ENCODE measurements at places on chromosomes 6 and 20.

DNA sequence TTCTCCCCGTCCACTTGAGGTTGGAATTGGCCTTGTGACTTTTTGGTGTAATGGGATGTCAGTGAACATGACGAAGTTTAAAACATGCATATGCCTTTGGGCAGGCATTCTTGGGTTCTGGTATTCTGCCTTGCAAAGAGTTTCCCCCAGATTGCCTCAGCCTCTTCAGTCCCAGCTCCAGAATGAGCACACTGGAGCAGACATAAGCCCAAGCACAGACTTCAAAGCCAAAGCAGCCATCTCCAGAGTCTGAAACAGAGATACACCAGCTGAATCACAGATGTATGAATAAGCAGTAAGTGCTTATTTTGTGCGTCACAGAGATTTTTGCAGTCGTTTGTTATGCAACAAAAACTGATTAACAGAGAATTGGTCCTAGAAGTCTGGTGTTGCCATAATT, 546.0 kb downstream of the FRK start:
- DNase-seq, result no peak

DNA sequence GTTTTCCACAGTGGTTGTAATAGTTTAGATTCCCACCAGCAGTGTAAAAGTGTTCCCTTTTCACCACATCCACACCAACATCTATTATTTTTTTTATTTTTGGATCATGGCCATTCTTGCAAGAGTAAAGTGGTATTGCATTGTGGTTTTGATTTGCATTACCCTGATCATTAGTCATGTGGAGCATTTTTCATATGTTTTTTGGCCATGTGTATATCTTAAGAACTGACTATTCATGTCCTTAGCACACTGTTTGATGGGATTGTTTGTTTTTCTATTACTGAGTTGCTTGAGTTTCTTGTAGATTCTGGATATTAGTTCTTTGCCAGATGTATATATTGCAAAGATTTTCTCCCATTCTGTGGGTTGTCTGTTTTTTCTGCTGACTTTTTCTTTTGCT, 820.1 kb downstream of the TENT5A start:
- DNase-seq, result no peak

DNA sequence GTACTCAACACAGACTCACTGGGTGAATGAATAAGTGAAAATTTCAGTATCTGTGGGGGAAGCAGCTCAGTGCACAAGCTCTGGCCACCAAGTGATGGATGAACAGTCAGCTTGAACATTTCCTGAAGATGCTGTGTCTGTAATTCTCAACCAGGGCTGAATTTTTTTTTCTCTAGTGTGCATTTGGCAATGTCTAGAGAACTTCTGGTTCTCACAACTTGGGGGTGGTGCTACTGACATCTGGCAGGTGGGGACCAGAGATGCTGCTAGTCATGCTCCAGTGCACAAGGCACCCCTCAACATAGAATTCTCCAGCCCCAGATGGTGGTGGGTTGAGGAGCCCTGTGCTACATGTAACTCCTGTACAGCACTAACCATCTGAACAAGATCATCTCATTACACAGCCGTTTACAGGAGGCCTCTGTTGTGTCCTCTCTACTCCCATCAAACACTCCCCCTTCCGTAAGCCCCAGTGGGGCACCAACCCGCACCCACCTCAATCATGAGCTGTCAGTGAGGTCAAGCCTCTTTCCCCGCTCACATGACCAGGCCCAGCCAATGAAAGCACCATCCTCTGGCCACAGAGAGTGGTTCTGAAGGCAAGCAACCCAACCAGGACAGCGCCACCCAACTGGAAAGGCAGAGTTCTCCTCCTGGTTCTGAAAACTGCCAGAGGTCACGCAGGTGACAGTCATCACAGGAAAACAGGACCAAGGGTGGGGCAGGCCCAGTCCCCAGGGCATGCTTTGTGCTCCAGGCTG, 103.9 kb upstream of the PMEPA1 start:
- no peak for DNase-seq

DNA sequence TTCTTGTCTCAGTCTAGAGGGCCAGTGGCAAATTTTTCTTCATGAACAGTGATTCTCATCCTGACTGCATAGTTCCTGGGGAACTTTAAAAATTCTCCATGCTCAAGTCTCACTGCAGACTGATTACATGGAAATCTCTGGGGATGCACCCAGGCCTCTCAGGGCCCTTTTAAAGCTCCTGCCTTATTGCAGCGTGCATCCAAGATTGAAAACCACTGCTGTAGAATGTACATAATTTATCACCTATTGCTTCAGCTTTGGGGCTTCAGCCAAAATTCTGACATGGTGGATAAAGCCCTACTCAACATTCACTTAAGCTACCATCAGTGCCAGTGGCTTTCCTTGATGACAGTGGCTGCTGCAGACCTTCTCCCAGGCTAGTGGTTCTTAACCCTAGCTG, 143.8 kb downstream of the BTBD3 start:
- no peak for DNase-seq

DNA sequence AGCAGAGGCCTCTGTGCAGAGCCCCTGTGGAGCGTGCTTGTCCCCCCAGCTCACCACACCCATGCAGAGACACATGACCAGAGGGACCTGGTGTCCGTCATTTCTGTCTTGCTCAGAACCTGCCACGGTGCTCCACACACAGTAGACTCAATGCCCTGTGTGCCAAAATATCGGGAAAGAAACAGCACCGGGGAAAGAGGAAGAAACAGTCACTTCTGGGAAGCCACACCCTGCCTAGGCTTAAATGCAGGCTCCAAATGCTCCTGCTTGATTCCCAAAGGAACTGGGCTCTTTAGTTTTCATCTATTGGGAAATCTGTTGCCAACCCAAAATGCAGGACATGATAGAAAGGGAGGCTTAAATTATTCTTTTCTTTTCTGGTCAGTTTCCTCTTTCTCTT, 503.9 kb downstream of the CD83 start:
- no peak for DNase-seq

GRCh38 chr6:146795479-146796133, 196.8 kb downstream of the ADGB start:
- no peak for DNase-seq
